Stimulated activated CD4-positive, alpha-beta T cell treated with anti-CD3 and anti-CD28 coated beads, Interleukin-2, amount 100 ng/mL, for 24 hours (primary cell): ENCODE measurements at places on chromosomes 12 and 14.

GRCh38 chr14:56552615-56553014, 27.0 kb upstream of the TMEM260 start:
- DNase-seq: no peak

DNA sequence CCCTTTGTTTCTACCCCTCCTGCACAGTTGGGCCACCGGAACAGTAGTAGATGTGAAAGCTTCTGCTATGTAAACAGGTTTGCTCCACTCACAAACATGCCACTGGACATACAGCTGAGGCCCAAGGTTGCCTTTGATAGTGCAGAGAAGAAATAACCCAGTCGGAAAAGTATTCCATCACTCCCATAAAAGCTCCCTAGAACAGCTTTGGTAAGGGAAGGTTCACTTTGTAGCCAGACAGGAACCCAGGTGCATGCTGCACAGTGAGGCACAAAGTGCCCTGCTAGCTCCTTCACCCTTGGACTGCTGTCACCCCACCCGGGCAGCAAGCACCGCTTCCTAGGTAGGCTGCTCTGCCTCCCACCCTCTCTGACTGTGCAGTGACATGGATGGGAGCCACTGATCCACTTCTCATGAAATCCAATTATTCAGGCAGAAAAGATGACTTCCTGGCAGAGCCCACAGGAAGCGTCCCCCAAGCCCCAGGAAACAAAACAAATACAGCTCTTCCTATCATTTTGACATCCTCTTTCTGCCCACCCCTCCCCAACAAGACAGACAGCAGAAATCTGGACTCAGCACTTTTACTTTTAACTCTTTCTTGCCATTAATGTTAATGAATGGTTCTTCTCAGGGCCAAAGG, 100.2 kb downstream of the SRGAP1 start:
- no peak for DNase-seq

- no peak for DNase-seq
These were observed 1816.2 kb upstream of the FLRT2 start for GRCh38 chr14:83713732-83714131.

GRCh38 chr12:116924558-116925453, 14.1 kb downstream of the FBXW8 start:
- DNase-seq: peak; percentile 43

- no peak for DNase-seq
These were observed 50.1 kb upstream of the RERGL start for GRCh38 chr12:18139989-18140596.

- no peak for DNase-seq
These were observed 18.0 kb upstream of the NT5DC3 start for GRCh38 chr12:103858953-103859601.

GRCh38 chr14:74620497-74620921, 8.5 kb upstream of the LTBP2 start:
- no peak for DNase-seq

DNA sequence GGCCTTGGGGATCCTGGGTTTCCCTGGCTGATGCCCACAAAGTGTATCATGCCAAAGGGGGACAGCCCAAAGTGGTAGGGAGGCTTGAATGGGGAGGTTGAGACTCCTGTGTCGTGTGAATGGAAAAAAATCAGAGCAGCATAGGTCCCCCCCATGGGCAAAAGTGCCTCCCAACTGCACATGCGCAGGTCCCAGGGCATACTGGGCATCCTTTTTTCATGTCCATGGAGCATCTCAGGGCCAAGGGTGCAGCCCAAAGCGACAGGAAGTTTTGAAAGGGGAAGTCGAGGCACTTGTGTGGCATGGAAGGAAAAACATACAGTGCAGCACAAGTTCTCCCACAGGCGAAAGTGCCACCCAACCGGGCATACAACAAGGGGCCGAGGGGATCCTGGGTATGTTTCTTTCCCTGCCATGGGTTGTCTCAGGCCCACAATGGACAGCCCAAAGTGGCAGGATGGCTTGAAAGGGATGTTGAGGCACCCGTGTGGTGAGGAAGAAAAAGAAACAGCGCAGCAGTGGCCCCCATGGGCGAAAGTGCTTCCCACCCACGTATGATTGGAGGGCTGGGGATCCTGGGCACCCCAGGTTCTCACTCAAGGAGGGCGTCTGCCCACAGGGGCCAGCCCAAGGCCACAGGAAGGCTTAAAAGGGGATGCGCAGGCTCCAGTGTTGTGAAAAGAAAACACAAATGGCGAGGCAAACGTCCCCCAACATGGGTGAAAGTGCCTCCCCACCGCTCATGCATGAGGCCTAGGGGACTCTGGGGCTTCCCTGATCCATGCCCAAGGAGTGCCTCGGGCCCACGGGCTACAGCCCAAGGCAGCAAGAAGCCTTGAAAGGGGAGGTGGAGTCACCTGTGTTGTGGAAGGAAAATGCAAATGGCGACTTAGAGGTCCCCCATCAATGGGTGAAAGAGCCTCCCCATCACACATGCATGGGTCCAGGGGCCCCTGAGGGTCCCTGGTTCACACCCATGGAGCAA, 573.7 kb downstream of the ALG10 start:
- DNase-seq: no peak

DNA sequence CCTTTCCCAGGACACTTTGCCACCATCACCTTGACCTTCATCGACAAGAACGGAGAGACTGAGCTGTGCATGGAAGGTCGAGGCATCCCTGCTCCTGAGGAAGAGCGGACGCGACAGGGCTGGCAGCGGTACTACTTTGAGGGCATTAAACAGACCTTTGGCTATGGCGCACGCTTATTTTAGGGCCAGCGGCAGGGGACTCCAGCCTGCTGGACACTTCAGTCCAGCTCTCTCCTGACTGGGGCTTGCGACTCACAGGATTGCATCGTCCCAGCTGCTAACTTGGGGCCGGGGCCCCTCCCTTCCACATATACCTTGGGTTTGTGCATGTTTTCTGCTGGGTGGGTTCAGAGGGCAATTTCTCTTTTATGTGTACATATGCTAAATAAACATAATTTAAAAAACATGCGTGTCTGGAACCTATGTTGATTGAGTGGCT, 11.2 kb downstream of the AHSA1 start:
- DNase-seq: no peak

- DNase-seq: no peak
These were observed 36.9 kb upstream of the PRIMA1 start for GRCh38 chr14:93825235-93825553.

DNA sequence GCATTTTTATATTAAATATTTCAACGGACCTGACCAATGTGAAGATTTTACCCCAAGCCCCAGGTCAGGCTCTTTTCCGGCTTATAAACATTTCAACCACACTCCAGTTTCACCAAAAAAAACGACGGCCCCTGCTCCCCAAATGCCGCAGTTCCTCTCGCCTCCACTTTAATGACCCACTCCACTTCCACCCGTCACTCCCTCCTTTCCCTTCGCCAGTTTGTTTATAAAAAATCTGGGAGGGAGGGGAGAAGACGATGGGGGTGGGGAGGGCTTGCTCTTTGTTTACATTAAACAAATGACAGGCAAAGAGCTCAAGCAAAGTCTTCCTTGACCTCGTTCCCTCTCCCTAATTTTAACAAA, 5.4 kb downstream of the SIX6 start:
- DNase-seq: no peak
